ENCODE measurements at places on chromosomes 3 and 15. TPM values are rescaled to one million over a fixed set of nuclear protein-coding genes. Genes with fewer than 3 reads are reported as not detected.
A peak's percentile ranks its signal among the peaks of the same experiment; 100 is the strongest.

The CPA3 gene
- not detected for total RNA-seq

- H3K27ac ChIP-seq, result no peak overlapping the region
- H3K4me3 ChIP-seq, result no peak overlapping the region
- DNase-seq, result no peak
- peaks cover 3% of the 10 kb centered on the region for H3K27me3 ChIP-seq
- no peaks in the 10 kb centered on the region for H3K36me3 ChIP-seq
Observed at GRCh38 chr3:58563386-58564035, 13.7 kb downstream of the FAM107A start.

- no peak for DNase-seq
- peaks cover 58% of the 10 kb centered on the region for H3K36me3 ChIP-seq
- peaks cover 79% of the 10 kb centered on the region for H3K4me1 ChIP-seq
- H3K27ac ChIP-seq, result peak overlapping the region; percentile 89
Observed at GRCh38 chr3:4741404-4742307, 237.6 kb upstream of the BHLHE40 start.

GRCh38 chr3:46168583-46169345 is 39.3 kb downstream of the CCR1 start:
- no peak overlapping the region for H3K27ac ChIP-seq
- H3K27me3 ChIP-seq, result peaks cover 29% of the 10 kb centered on the region
- H3K4me1 ChIP-seq, result peaks cover 5% of the 10 kb centered on the region
- H3K4me3 ChIP-seq, result no peak overlapping the region
- H3K36me3 ChIP-seq, result peaks cover 7% of the 10 kb centered on the region

DNA sequence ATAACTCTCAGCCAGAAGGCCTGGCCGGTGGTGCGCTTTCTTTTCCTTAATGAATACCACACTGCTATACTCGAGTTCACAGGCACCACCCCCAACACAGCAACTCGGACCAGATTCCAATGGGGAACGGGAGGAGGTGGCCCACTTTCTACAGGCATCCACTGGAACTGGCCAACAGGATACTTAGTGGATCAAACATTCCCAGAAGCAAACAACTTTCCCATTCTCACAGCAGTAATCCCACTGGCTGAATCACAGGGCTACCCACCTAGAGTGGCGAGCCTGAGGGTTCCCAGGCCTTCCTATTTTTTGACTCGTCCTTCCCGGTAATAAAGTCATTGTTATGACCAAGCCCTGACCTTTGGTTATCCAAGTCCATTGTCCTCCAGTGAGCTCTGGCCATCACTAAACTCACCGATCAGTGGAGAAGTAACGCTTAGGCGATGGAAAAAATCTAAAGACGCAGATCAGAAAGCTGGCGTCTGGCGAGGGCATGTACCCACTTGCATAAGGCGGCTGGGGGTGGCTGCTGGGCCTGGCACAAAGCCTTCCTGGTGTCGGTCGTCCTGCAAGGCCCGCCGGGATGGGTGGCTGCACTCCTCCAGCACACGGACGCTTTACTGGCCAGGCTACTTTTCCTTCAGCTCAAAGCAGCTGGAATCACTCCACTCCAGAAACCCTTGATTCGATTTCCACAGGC is 1.2 kb downstream of the EOGT start:
- H3K27ac ChIP-seq, result peak overlapping the region; percentile 86
- H3K4me3 ChIP-seq, result peak overlapping the region; percentile 88

The SEMA3B gene
- 0.49 TPM for total RNA-seq

DNA sequence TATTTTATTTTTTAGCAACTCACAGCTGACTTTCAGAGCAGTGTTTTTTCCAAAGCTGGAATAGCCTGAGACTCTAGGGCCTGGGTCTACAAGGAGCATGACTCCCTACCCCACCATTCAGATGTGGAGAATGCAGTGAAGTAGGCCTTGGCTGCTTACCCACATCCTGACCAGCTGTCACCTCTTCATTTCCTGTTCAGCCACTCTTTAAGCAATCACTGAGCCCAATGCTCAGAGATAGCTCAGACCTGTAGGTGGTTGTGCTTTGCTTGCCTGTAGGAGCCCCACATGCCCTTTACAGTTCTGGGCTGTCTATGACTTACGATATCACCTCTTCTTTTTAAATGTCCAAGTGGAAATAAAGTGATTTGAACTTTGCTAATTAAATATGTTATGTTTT is 148.1 kb downstream of the NEK11 start:
- H3K27ac ChIP-seq, result no peak overlapping the region
- peaks cover 2% of the 10 kb centered on the region for H3K27me3 ChIP-seq
- peaks cover 8% of the 10 kb centered on the region for H3K4me1 ChIP-seq

- H3K4me3 ChIP-seq, result no peak overlapping the region
- peaks cover 2% of the 10 kb centered on the region for H3K27me3 ChIP-seq
- no peaks in the 10 kb centered on the region for H3K36me3 ChIP-seq
- H3K4me1 ChIP-seq, result no peaks in the 10 kb centered on the region
- H3K27ac ChIP-seq, result no peak overlapping the region
Observed at GRCh38 chr3:124168271-124168670, 176.3 kb upstream of the ROPN1 start.

The GNAT1 gene
- total RNA-seq, result not detected

Data from activated T-helper 1 cell treated with anti-CD3 and anti-CD28 coated beads, Interleukin-12 subunit alpha, Interleukin-12 subunit beta, Interleukin-2, Interleukin-4 antibody, amounts not matched to agents 30 ng/mL and 10 ng/mL and 1 ng/mL, durations not matched to agents 14 hours and 24 hours and 36 hours (primary cell).